ENCODE measurements at places on chromosomes 1 and 21.
A peak's percentile ranks its signal among the peaks of the same experiment; 100 is the strongest.

GRCh38 chr21:40809673-40810197 lies 37.2 kb downstream of the DSCAM start:
- DNase-seq: no peak

GRCh38 chr1:194658090-194658439 lies 1471.7 kb upstream of the B3GALT2 start:
- peak; percentile 28 for DNase-seq

DNA sequence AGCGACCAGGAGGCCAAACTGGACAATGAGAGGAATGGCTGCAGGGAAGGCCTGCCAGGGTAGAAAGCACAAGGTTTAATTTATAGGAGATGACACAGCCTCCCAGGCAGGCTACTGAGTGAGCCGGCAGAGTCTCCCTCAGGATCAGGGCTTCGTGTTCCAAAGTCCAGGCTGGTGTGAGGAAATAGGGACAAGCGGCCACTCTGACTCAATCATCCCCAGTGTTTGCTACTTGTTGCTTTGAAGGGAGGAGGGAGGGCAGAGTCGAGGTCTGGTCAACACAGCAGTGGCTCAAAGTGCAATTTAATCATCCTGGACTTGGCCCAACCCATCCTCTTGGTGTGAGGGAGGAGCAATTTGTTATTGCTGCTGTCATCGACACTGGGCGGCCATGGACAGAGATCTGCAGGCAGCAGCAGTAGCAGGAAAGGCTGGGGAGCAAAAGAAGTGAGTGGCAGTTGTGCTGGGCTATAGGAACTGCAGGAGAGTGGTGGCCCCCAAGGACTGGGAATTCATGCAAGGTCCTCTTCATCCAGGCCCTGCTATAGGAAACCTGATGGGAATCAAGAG lies 27.5 kb downstream of the TBX15 start:
- no peak for DNase-seq

DNA sequence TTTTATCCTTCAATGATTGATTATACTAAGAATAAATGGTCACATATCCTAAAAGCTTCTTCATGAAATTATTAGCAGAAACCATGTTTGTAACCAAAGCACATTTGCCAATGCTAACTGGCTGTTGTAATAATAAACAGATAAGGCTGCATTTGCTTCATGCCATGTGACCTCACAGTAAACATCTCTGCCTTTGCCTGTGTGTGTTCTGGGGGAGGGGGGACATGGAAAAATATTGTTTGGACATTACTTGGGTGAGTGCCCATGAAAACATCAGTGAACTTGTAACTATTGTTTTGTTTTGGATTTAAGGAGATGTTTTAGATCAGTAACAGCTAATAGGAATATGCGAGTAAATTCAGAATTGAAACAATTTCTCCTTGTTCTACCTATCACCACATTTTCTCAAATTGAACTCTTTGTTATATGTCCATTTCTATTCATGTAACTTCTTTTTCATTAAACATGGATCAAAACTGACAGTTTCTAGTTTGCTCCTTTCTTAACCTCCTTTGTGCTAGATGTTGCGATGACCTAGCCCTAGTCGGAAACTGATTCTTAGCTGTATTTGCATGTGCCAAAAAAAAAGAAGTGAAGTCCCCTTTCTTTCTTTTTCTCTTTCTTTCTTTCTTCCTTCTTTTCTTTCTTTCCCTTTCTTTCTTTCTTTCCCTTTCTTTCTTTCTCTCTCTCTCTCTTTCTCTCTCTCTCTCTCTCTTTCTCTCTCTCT lies 45.1 kb downstream of the MAP3K7CL start:
- DNase-seq: no peak

DNA sequence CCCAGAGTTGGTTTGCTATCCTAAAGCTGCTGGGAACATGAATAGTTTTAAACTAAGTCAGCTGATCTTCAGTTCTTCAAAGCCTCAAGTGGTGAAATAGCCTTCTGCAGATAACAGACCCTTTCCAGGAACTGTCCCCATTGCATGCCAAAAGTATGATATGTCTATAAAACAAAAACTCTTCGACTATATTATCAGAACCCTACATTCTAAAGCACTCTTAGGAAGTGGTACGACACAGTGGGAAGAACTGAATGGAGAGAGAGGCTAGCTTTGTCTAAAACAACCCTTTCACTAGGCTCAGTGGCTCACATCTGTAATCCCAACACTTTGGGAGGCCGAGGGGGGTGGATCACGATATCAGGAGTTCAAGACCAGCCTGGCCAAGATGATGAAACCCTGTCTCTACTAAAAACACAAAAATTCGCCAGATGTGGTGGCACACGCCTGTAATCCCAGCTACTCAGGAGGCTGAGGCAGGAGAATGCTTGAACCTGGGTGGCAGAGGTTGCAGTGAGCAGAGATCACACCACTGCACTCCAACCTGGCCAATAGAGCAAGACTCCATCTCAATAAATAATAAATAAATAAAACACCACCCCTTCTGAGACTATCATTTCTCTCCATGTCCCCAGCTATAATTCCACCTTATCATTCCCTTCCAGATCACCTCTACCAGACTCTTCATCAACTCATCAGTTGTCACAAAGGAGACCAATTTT lies 2.2 kb upstream of the FRRS1 start:
- DNase-seq: no peak

DNA sequence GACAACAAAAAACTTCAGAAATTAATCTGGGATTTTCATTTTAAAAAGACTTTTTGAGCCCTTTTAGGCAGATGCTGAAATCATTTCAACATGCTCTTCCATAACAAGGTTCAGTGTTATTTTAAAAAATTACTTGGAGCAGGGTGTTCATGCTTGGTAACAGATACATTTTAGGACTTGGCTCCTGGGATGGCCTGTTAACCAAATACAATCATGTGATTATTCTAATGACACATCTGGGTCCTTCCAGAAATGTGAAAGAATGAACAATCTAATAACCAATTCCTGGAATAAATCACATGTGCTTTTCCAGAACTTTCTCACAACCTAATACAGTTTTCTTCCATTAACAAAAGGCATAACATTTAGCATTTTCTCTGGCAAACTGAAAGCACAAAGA lies 379.8 kb upstream of the RUNX1 start:
- DNase-seq: no peak

- no peak for DNase-seq
These were observed 34.9 kb downstream of the ECE1 start for GRCh38 chr1:21255284-21255942.
